ENCODE measurements at places on chromosomes 6 and 20. TPM values are rescaled to one million over a fixed set of nuclear protein-coding genes. Genes with fewer than 3 reads are reported as not detected.

SPATA25 gene
- 0.58 TPM for total RNA-seq

- no peak for DNase-seq
Measured at GRCh38 chr6:139882977-139883728, 508.7 kb upstream of the CITED2 start.

RAD21L1 gene
- total RNA-seq: 0.18 TPM

DNA sequence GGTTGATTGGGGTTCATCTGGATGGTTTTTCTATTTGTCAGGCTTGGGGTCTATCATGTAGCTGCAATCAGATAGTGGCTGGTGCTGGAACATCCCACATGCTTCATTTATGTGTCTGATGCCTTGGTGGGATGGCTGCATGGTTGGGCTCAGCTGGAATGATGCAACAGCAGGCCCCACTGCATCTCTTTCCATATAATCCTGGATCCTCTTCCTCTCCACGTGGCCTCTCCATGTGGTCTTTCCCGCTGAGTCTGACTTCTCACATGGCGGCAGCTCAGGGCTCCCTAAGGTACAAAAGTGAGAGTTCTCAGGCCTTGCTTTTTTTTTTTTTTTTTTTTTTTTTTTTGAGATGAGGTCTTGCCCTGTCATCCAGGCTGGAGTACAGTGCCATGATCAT, 65.0 kb upstream of the SUPT3H start:
- DNase-seq: no peak

HNF4A gene
- not detected for total RNA-seq

GPR6 gene
- total RNA-seq: not detected

DNA sequence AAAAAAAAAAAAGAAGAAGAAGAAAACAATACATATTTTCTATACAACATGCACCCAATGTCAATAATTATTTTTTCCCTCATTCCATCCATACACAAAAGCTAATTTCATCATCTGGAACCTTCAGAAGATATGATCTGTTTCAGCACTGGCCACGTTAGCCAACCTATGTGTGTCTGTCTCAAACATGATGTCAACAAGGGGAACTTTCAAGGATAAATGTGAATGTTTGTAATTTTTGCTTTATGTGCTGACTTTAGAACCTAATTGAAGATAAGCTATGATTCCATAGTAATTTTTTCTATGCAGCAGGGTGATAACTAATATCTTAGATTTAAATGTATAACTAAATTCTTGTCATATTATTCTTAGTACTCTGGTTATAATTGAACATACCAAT, 37.9 kb downstream of the IPCEF1 start:
- DNase-seq: no peak

GRCh38 chr20:35039146-35039545, 53.5 kb downstream of the TRPC4AP start:
- no peak for DNase-seq

GRCh38 chr6:3186974-3187382, 29.6 kb upstream of the TUBB2A start:
- no peak for DNase-seq

- DNase-seq: no peak
Measured at GRCh38 chr6:51655517-51655916, 431.9 kb downstream of the PKHD1 start.

WTAP gene
- 80.6 TPM for total RNA-seq

DNA sequence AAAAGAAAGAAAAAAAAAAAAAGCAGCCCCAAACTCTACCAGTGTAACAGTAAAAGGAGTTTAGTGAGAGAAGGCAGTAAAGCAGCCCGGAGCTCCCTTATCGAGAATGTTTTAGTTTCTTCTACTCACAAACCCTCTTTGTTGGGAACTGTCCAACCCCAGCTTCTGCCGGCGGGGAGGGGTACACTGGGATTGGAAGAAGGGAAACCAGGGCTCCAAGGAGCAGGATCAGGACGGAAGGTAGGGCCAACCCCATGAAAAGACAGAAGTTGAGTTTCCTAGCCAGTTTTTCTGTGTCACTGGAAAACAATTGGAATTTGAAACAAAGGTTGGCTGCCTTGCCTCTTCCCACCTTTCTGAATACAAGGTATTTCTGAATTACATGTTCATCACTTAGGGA, 66.0 kb downstream of the KIZ start:
- DNase-seq: no peak

- peak; percentile 51 for DNase-seq
Measured at GRCh38 chr6:154951345-154952200, 43.5 kb upstream of the TIAM2 start.

- DNase-seq: no peak
Measured at GRCh38 chr6:106027758-106028157, 58.4 kb upstream of the PRDM1 start.

DNA sequence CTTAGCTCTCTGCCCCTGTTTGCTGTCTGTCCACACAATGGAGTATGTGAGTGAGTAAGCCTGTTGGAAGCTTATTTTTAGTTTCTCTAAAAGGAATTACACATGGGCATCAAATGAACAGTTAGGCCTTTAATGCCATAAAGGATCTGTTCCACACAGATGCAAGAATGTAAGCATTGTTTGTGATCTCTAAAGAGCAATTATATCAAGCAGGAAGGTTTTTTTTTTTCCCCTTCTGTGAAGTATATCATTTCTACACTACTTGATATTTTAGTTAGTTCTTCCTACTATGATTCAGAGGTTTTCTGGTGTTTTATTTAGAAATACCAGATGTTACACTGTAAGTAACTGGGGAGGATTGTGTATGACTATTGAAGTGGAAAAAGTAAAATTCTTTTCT, 627.5 kb downstream of the COL12A1 start:
- no peak for DNase-seq

GRCh38 chr20:36573103-36573797, at the start of gene TGIF2:
Gene TGIF2, plus strand, starts transcription at chr20:36573597. Its CDS starts 5,178 bp downstream, at chr20:36578775.
- DNase-seq: peak; percentile 91

CCN2 gene
- not detected for total RNA-seq

DNA sequence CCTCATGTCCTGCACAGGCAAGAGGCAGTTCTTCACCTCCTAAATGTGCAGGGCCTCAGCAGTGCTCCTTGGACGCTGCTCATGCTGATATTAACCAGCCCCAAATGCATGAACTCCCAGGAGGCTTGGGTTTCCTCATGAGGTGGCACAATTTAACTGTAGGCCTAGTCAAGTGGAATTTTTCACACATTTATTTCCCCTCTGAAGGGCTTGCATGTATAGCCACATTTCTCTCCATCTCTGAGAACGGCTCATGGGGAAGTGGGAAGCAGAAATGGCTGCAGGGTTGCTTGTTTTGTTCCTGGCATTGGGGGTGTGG, 72.8 kb upstream of the PAX1 start:
- no peak for DNase-seq

DNA sequence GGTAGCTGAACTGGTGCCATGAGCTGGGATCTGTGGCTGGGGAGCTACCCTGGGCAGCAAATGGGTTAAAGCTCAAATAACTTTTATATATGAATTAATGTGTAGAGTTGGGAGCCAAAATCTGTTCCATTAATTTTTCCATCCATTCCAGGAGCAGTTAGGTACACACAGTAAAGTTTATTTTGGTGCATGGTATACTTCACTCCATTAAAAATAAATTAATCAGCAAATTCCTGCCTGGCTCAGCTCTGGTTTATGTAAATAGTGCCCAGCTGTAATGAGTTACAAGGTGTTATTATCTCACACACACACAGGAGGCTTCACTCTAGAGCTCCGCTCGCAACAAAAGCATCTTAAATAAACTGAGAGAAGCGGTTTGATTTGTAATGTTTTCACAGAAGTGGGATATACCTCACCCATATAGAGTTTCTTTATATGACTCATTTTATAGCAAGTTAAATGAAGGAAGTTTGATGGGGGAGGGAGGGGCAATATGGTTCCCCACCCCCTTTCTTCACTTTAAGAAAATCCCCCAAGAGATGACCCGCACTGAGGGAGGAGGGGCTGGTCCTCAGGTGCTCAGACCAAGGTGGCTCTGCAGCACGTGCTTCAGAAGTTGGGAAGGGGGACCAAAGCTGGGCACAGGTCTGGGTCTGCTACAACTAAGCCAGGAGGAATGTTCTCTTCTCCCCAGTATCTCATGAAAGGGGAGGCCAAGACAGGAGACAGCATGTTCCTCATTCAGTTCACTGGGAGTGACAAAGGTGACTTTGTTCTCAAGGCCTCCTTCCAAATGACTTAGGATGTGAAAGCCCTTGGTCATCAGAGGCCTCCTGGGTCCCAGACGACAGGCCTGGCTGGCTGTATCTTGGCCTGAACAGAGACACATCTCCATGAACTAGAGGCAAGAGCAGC, 10.5 kb upstream of the FAM83C start:
- no peak for DNase-seq

- DNase-seq: no peak
Measured at GRCh38 chr6:70136996-70137395, 165.9 kb downstream of the COL9A1 start.

DNA sequence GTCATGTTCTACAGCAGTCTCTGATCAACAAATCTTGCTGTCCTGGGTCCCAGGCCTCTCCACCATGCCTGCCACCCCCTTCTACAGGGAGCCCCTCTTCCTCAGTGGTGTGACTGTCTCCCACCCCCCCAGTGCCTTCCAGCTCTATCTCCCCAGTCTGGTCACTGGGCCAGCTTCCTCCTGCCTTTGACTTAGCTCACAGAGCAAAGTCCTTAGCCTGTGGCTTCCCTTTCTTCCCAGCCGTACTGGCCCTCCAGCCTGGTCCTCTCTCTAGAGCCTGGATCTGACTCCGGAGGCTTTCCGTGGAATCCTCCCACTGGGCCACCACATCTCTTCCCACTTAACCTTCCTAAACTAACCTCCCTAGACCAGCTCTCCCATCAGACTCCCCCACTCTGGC, 17.0 kb downstream of the MAPK13 start:
- no peak for DNase-seq

DNA sequence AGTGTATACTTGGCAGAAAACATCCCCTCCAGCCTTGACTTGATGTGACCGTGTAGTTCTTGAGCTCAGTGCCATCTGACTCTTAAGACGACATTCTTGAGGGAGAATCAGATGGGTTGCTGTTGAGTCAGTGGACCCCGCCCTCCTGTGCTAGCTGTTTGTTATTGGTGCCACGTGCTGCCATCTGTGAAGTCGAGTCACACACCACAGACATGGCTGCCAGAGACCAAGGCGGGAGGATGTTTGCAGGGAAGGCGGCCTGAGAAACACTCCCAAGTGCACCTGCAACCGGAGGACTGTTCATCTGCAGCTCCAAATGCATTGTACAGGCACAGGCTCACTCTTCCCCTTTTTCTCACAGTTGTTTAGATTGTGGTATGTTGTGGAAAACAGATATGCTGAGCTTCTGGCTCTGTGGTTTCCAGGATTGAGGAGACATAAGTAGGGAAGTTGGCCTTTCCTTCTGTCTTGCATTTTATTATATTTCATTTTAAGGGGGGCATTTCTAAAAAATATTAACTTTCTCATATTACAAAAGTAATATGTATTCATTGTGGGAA, 345.3 kb upstream of the ZFP64 start:
- DNase-seq: no peak

GTF3C6 gene
- total RNA-seq: 87.5 TPM

- no peak for DNase-seq
Measured at GRCh38 chr6:145254649-145255401, 480.5 kb downstream of the EPM2A start.

DNA sequence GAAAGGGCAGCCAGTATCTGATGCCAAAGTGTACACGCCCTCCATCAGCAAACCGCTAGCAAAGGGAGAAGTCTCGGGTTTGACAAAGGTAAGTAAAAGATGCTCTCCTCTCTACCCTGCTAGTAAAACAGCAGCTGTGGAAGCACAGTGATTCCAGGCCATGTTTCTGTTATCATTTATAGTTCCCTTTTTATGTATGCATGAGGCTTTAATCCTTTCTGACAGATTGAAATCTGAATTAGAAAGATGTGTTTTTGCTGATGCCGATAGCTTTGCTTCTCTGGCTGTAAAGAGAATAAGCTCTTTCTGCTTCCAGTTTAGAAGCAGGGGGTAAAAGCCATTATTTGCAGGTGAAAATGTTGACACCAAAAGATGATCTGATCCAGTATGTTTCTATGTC, 392.4 kb upstream of the SOX4 start:
- no peak for DNase-seq

BTN1A1 gene
- 0.11 TPM for total RNA-seq

NOP56 gene
- 587 TPM for total RNA-seq

CCN6 gene
- total RNA-seq: not detected

DNA sequence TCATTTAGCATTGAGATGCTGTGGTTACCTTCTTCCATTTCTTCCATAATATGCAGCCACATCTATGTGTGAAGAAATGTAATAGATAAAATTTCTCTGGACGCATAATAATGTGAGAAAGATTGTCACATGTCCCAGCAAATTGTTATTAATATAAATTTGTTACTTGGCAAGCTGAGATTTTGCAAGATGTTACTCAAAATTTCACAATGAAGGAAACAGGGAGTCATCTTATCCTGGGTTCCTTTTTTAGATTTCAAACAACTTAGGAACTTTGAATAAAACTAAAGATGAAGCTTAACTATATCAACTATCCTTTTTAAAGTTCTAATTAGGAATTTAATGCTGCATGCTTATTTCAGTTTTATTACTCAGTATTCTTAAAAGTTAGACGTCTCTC, 3.6 kb downstream of the ESR1 start:
- no peak for DNase-seq

- no peak for DNase-seq
Measured at GRCh38 chr6:166007349-166008263, 160.0 kb downstream of the TBXT start.

DNA sequence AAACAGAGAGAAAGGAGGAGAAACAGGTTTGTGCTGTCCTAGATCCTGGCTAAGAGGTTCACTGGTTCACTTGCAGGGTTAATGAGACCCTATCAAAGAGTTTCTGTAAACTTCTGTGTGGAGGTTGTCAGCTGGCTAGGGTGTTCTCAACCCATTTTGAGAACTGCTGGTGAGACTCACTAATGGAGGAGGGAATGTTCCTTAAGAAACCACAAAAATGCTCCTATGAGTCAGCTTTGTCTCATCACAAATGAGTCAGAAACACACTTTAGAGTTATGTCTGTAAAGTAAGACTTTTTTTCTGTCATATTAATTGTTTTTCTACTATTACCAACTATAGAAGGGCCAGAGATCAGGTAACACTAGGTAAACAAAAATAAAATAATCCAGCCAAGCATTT, 884.4 kb downstream of the PHF3 start:
- DNase-seq: no peak

DNA sequence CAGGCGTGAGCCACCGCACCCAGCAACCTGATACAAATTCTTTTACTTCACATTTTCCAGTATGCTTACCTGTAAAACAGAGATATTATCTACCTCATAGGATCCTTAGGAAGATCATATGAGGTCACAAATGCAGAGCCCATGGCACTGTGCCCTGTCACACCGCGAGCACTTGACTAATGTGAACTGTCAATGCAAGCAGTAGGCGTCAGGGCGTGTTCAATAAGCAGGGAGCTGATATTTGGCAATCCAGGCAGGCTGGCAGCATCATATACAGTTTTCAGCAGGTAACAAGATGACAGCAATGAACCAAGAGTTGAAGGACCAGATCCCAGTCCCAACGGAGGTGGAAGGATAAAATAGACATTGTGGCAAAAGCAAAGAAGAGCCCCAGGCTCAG, 14.6 kb upstream of the ARID1B start:
- no peak for DNase-seq

CDSN gene
- not detected for total RNA-seq

- no peak for DNase-seq
Measured at GRCh38 chr6:113500221-113500620, 356.9 kb upstream of the MARCKS start.

FAXC gene
- total RNA-seq: not detected

GRCh38 chr6:35044145-35044745, 96.9 kb downstream of the TCP11 start:
- DNase-seq: no peak

SLC22A3 gene
- not detected for total RNA-seq

TPBG gene
- total RNA-seq: not detected

- DNase-seq: no peak
Measured at GRCh38 chr6:106546691-106547414, 82.4 kb downstream of the RTN4IP1 start.

TJAP1 gene
- total RNA-seq: 32.9 TPM
